ENCODE measurements at places on chromosomes 16 and 17.

GRCh38 chr16:2207872-2208271 is 2.6 kb downstream of the MLST8 start:
- no peak for DNase-seq

DNA sequence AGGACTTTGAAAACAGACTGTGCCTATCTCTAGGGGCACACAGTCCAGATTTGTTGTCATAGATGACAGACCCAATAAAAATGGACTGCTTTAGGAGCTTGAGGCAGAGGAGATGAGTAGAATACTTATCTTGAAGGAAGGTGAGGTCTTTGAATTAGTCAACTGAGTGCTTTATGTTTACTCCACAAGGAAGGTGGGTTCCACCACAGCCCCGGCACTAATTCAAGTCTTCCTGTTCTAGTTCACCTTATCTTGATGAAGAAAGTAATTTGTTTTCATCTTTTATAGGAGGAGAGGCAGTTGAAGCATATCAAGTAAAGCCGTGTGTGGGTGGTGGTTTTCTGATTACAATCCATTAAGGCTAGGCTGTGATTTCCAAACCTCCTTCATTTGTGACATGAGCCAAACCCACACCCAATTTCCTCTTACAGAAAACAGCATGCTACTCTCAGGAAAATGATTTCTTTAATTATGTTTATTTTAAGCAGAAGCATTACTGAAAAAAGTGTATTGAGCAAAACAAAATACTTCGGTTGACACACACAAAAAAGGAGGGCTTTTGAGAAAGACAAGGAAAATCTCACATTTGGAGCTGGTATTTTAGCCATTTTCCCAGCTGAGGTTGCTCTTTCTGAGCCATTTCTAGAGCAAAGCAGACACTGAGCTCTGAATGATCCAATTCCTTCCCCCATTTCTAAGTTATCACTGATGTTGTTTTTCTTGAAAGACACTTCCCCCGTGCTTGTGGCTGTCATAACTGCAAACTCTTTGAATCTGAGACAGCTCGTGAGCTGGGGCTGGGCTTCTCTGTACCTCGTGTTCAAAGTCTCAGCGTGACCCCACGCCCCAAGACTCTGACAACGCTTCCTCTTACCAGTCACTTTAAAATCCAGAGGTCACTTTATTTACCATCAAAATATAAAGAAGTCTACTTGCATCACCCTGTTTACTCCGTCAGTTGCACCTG is 35.4 kb downstream of the CDRT15 start:
- no peak for DNase-seq

- DNase-seq, result no peak
These were observed 16.9 kb downstream of the PRSS27 start for GRCh38 chr16:2702871-2703745.

GRCh38 chr16:28326881-28327610 is 34.7 kb downstream of the SBK1 start:
- no peak for DNase-seq

DNA sequence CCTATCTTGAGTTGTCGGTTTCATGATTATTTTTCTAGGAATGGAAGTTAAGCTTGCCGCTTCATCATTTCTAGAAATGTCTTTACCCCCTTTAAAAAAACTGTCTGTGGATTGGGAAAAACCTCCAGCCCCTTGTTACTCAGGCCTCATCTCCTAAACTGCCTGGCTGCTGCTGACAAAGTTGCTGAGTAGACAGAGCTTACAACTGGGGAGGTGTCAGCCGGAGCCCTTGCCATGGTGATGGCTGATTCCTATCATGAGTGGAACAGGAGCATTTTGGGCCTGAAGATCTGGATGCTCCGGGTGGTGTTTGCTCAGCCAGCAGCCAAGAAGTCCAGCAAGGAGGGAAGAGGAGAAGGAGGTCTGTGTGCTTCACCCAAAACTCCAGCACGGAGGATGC is 243.3 kb downstream of the ENGASE start:
- no peak for DNase-seq

DNA sequence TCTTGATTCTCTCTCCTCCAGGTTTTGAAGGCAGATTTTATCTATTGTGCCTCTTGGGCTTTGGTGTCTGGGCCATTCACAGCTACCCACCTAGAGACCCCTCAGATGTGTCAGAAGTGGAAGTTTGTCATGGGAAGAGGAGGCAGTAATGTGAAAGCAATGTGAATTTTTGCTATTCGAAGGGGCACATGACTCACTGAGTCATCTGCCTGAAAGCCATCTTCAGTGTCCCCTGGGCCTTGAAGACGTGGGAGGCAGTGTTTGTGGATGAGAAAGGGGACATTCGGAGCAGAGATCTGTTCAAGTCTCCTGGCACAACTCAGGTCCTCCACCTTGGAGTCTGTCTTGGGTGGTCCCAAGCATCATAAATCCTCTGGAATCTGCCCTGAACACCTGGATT is 530.2 kb downstream of the NPIPA7 start:
- no peak for DNase-seq

DNA sequence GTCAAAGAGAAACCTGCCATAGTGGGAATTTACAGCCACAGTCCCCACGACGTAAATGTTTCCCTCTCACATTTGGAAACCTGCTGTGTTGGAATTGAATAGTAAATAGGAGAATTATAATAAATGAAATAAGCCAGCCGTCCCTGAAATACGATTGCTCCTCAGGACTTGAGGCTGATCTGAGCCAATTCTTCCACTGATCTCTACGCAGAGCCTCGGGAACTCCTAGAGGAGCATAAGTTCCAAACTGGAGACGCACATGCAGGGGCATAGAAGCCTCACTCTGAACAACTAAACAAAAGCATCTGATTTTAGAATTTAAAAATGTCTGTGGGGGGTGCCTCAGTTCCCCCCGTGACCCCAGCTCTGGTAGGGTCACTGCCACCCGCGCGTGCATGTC is 10.2 kb upstream of the TEX19 start:
- no peak for DNase-seq

DNA sequence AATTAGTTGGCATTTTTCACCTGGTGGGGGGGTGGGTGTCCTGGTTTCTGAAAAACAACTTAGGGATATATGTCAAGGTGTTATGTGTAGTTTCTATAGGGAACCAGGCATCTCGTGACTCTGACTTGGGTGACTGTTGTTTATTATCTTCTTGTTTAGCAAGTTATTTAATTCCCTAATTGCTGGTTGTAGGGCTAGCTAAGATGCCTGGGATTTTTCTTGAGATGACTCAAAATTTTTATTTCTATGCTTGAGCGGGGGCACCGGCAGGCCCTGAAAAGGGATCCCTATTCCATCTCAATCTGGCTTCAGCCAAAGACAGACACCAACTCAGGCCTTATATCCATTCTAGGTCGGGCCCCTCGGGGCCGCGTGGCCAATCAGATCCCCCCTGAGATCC is 3.2 kb downstream of the DPH1 start:
- no peak for DNase-seq

- no peak for DNase-seq
These were observed 772 bp upstream of the SAMD14 start for GRCh38 chr17:50130559-50131305.

DNA sequence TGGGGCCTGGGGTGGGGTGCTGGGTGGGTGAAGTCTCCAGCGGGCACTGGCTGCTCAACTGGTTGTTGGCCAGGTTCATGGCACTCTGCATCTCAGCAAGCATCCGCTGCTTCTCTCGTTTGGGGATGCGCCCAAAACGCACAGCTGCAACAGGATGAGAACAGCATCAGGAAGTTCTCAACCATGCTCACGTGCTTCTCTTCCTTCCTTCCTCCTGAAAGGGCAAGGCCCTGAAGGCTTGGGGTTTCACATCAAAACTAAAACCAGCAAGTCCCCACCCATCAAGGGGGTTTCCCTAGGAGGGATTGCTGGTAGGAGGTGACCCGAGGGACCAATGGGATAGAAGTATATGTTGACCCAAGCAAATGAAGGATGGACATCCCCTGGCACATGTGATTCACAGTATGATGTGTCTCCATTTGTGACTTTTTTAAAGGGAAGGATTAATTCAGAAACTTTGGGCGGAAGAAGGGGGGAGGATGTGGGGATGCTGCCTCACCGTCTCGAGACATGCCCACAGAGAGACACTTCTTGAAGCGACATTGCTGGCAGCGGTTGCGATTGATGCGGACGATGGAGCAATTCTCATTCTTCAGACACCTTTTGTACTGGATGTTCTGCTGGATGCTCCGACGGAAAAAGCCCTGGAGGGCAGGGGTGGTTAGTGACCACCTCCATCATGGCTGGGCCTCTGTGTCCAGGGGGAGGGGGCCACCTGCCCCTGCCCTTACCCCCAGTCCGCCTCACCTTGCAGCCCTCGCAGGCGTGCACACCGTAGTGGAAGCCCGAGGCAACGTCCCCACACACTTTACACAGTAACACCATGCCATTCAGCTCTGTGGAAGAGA is 4.2 kb downstream of the NR1D1 start:
- no peak for DNase-seq

DNA sequence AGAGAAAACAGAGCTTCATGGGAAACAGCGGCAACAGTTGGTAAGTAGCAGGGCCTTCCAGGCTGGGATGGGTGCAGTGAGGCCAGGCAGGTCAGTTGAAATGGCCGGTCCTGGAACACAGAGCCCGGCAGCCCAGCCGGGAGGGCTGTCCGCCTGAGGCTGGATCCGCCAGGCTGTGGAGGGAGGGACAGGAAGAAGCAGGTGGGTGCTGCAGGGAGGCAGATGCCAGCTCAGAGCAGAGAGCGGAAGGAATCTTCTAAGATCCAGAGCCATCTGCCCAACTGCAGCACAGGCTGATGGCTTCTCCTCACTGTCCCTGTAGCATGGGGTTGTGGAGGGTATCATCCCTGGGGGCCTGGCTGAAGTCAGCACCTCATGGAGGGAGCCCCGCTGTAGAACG is 599 bp downstream of the RNF112 start:
- DNase-seq, result no peak

GRCh38 chr17:72863526-72864211 is 228.8 kb downstream of the SLC39A11 start:
- DNase-seq, result no peak

- DNase-seq, result no peak
These were observed 110.7 kb upstream of the NOL11 start for GRCh38 chr17:67606896-67607604.

DNA sequence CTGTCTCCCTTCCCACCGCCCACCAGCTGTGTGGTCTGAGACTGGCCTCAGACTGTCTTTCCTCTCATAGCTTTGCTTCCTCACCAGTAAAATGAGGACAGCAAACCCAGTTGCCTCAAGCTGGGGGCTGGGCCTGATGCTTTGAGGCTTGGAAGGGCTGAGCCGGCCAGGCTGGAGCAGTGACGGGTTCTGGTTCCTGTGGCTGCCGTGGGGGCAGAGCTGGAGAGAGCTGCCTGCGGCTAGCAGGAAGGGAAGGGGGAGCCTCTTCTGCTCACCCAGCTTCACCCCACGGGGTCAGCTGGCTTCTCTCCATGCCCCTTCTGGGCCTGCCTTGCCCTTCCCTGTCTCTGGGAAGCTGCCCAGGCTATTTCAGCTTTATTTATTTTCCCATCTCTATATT is 23.7 kb downstream of the LASP1 start:
- no peak for DNase-seq

DNA sequence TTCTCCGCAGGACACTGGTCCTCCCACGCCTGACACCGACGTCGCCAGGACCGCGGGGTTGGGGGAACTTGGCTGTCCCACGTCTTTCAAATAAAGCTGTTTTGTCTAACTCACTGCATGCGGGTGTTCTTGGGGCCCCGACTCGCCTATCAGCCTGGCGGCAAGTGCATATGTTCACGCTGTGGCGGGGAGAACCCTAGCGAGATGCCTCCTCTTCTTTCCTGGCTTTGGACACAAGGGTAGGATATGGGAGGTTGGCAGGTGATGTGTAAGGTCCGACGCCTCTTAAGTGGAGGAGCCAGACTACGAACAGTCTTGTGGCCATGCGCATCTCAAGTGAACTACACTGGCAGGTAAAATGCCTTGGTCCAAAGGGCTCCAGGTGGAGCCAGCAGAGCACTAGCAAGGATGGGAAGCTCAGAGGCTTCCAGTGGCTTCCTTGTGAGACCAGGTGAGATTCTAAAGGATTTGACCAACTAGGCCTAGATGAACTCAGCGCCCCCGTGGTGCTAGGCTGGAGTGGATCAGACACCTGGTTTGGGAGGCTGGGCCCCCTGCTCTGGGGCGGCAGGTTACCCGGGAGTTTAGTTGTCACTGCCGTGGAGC is 873 bp upstream of the RPS2 start:
- DNase-seq, result no peak

DNA sequence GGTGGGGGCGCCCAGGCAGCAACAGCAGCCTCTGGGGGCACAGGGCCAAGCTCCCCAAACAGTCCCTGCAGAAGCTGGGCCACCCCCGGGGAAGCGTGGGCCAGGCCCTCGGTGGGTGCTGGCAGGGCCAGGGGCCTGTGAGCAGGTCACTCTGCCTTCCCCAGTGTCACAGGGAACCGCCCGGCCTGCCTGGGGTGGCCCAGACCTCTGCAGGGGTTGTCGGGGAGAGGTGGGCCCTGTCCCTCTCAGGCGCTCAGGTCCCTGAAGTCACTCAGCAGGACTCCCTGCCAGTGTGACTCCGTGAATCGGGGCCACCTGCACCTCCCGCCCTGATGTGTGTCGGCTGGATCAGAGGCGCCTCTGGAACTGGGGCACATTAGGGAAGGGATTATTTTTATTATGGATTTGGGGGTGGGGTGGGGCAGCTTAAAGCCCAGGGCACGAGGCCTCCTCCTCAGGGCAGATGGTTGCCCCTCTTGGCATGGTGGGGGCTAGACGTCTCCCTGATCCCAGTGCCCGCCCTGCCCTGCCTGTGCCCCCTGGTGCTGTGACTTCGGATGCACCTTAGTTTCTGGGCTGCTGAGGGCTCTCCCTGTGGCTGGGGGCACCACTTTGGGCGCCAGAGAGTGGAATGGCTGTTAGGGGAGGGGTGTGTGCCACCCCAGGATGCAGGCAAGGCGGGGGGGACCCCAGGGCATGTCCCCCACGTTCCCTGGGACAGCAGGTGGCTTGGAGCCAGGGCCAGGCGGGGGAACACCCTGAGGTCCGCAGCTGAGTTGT is 1.2 kb upstream of the GNG13 start:
- DNase-seq, result no peak

GRCh38 chr16:69116906-69117305 is 11.5 kb downstream of the HAS3 start:
- no peak for DNase-seq

- DNase-seq, result no peak
These were observed 3.1 kb downstream of the PRSS21 start for GRCh38 chr16:2819939-2820835.

DNA sequence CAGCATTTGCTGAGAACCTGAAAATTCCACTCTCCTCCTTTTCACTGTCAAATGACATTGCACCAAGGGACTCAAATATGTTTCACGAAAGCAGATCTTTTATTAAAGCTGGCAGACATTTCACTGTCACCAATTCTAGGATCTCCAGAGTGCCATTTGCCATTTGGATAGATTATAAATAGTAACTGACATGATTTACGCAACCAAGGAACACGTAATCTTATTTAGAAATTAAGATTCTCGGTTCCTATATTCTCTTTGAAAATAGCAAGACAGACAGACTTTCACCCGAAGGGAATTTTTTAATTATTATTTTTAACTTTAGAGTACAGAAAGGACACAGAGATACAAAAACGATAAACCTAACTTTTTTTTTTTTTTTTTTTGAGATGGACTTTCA is 49.6 kb downstream of the ANKFY1 start:
- no peak for DNase-seq

All from neuronal stem cell (in vitro differentiated cells).